ENCODE measurements at places on chromosomes 3 and 15.

GRCh38 chr3:106281221-106281620 is 412.4 kb upstream of the CBLB start:
- DNase-seq, result peak; percentile 74

- DNase-seq, result no peak
Measured at GRCh38 chr3:114706591-114707232, 412.9 kb downstream of the TIGIT start.

GRCh38 chr3:30114918-30115317 is 491.5 kb upstream of the TGFBR2 start:
- no peak for DNase-seq

GRCh38 chr15:58498821-58499580 is 67.2 kb downstream of the LIPC start:
- no peak for DNase-seq

- DNase-seq, result no peak
Measured at GRCh38 chr3:74393426-74393825, 221.0 kb downstream of the CNTN3 start.

- DNase-seq, result no peak
Measured at GRCh38 chr3:144375088-144375487, 403.5 kb downstream of the DIPK2A start.

DNA sequence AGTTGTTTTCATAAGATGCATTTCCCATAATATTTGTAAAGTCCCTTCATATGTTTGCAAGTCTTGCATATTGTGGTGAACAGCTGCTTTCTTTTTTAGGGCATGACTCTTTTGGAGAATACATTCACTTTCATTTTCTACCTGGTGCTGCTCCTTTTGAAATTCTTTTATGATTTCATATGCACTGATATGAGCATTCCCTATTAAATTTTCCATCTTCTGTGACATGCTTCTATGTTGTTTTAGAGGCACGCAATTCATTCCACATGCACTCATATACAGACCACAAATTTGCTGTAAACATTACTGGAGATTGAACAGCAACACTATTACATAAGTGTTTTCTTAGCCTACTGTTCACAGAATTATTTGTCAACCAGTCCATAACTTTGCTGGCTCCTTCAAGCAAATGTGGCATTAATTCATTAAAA is 92.8 kb upstream of the TNFSF10 start:
- no peak for DNase-seq

- no peak for DNase-seq
Measured at GRCh38 chr3:17025594-17026139, 140.9 kb downstream of the PLCL2 start.

DNA sequence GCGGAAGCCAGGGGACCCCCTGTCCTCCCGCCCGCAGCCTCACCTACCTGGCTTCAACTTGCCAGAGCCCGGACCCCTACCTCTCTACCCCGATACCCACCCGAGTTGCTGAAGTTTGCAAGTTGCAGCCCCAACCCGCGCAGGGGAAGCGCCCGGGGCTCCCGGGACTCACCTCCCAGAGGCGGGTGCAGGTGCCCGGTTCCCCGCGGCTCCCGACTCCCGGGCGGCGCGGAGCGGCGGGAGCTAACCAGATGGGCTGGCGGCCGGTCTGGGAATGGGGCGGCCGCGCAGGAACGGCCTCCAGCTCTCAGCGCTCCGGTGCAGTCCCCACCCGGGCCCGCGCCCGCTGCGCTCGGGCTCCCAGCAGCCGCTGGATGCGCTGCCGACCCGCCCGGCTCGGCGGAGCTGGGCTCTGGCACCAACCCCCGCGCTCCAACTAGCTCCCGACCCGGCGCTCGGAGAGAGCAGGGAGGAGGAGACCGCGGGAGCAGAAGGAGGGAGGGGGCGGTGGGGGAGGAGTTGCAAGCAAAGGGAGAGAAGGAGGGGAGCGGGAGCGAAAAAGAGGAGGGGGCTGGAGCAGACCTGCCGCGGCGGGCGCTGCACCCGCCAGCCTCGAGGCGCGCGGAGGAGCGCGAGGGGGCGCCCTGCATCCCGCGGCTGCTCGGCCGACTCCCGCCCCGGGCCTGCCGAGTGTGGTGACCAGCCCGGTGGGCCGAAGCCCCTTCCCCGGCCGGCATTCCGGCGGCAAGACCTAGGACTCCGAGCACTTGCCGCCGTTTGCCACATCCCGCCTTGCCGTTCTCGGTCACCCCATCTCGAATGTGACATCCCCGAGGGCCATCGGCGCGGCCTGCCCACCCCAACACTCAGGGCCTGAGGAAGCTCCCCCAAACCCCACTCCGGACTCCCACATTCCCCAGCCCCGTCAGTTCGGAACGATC is at the start of gene SEMA5B:
TSS of gene SEMA5B (minus strand) at position 472 of the 941 bp plus-strand sequence. CDS start 66,500 bp downstream, outside the sequence.
- peak; percentile 81 for DNase-seq

DNA sequence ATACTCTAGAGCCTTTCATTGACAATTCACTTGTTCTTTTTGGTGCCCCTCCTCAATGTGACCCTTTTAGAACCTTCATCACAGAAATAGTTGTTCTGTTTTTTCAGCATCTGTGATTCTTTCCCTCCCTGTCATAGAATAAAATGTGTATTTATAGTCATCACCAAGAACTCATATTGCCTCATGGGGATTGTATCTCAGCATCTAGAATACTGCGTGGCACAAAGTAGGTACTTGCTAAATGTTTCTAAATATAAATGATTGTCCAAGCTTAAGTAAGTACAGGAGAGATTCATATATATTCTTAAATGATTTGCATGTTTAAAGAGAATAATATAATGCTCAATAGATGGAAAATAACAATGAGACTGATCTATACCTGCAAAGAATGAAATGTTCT is 190.1 kb downstream of the FNDC3B start:
- no peak for DNase-seq

DNA sequence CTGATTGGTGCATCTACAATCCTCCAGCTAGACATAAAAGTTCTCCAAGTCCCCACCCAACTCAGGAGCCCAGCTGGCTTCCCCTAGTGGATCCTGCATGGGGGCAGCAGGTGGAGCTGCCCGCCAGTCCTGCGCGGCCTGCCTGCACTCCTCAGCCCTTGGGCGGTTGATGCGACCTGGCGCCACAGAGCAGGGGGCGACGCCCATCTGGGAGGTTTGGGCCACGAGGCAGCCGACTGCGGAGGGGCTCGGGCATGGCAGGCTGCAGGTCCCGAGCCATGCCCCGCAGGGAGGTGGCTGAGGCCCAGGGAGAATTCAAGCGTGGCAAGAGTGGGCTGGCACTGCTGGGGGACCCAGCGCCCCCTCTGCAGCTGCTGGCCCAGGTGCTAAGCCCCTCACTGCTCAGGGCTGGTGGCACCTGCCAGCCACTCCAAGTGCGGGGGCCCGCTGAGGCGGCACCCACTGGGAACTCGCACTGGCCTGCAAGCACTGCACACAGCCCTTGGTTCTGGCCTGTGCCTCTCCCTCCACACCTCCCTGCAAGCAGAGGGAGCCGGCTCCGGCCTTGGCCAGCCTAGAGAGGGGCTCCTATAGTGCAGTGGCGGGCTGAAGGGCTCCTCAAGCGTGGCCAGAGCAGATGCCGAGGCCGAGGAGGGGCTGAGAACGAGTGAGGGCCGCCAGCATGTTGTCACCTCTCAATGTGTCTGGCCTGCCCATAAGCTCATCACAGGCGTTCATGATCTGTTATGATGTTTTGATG is 30.1 kb downstream of the COL6A6 start:
- no peak for DNase-seq

DNA sequence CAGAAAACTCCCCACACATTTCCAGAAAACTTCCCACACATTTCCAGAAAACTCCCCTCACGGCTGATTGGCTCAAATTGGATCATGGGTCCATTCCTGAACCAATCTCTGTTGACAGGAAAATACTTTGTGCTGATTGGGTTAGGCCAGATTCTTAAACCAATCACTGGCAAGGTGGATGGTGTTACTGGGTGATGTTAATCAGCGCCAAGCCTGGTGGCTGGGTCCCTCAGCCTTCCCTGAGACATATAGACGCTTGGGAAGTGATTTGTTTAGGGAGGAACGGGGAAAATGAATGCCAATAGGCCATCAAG is 199.4 kb upstream of the UBE2E2 start:
- no peak for DNase-seq

- no peak for DNase-seq
Measured at GRCh38 chr15:55599439-55599838, 11.3 kb upstream of the PYGO1 start.

DNA sequence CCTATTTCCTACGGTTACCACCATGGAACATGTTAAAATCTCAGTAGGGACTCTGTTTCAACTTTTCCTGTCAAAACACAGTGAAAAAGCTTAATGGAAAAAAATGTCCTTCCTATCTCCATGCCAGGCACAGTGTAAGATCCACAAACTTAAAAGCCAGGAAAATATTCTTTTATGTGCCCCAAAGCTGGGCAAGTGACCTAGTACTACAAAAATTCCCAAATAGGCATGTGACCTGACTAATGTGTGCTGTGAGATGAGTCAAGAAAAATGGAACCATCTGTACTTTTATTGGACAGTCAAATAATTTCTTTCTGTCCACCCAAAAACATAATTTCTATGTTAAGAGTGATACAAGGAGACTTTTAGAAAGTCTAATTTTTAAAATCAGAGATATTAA is 406.0 kb downstream of the ZBTB20 start:
- DNase-seq, result no peak

- no peak for DNase-seq
Measured at GRCh38 chr3:116824208-116824607, 114.6 kb downstream of the TUSC7 start.

DNA sequence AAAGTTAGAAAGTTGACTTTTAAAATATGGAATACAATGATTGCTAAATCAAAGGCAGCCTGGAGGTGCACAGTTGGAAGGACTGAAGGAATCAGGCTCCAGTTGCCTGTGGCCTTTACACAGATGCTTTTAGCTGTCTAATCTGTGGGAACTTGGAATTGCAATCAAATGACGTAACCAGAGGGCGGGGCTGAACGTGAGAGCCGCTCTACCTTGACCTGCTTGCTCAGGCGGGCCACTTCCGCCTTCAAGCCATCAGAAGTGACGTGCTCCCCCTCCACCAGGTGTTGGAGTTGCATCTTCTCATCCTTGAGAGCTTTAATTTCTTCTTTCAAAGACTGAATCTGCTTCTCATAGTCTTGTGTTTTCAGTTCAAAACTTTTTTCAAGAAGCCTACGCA is 37.7 kb upstream of the GNB5 start:
- DNase-seq, result no peak

- no peak for DNase-seq
Measured at GRCh38 chr3:136105044-136105443, 91.1 kb downstream of the MSL2 start.

DNA sequence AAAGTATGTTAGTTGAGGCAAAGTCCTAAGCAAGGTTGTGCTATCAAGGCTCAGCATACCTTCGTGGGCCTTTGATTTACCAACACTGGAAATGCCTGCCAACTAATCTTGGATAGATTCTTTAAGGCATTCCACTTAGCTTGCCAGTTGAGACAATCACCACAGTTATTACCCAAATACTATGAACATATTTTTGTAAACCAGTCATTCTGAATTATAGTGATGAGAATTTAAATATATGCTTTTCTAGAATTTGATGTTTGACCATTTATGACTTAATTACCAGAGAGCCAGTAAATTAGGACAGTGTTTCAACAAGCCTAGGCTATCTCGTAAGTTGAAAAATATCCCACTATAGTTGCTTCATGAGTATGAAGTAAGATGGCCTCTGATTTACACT is 15.5 kb downstream of the TRIM59 start:
- DNase-seq, result no peak

DNA sequence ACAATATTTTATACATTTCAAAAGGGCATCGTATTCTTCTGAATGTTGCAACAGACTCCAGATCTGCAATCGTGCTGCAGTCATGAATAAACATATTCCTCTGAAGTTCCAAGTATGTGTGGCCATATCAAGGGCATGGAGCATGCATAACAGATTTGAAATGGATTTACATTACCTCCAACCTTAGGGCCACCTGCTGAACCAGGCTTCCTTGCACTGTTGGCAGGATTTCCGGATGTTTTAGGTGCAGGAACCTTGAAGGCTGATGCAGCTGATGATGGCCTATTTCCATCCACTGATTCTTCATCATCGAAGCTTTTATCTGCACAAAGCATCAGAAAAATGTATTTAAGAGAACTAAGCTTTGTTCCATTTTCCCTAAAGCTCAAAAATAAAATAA is 73.5 kb downstream of the CLASP2 start:
- no peak for DNase-seq

- DNase-seq, result peak; percentile 86
Measured at GRCh38 chr3:194082743-194083636, 53.0 kb upstream of the HES1 start.

- DNase-seq, result no peak
Measured at GRCh38 chr3:4736284-4736861, 242.9 kb upstream of the BHLHE40 start.

- DNase-seq, result no peak
Measured at GRCh38 chr3:194355379-194355778, 4.3 kb upstream of the CPN2 start.

DNA sequence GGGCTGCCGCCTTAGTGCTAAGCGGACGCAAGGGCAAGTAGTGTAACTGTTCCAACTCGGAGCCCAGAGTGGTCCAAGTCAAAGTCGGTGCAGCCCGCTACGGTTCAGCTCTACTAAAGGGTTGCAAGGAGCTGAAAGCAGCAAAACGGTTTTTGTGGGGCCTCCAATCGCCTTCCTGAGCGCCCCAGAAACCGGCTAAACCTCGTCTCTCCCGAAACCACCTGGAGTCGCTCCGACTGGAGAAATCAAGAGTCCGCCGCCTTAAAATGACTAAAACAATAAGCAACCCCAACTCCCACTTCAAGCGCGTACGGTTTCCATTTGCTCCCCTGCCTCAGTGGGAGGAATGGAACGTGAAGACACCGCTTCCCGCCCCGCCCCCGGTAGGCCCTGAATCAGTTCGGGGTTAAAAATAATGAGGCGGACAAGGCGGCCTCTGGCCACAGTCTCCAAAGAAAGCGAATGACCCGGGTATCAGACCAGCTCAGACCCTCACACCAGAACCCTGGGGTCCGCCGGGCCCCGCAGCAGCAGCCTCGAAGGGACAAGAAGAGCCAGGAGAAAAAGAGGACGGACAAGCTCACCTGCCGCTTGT is 401 bp downstream of the SEC11A start:
- DNase-seq, result no peak

GRCh38 chr3:14358426-14359211 is 43.8 kb upstream of the SLC6A6 start:
- DNase-seq, result peak; percentile 55

DNA sequence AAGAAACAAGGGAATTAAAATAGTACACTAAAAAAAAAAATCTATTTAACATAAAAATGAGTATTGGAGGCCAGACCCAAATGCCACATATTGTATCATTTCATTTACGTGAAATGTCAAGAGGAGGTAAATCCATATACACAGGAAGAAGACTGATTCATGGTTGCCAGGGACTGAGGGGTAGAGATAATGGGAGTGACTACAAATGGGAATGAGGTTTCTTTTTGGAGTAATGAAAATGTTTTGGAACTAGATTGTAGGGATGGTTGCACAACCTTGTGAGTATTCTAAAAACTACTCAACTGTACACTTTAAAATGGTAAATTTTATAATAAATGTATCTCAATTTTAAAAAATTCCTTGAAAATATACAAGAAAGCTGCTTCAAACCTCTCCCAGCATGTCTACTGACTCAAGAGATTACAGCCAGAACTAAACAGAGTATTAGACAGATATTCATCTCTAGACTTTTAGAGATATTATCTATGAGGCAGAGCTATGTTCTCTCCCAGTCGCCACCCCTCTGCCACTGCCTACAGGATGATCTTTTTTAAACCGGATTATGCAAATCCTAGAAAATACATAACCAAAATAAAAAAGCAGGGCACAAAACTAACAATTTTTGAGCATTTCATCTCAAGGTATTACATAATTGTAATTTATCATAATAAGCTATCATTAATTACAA is 6.2 kb downstream of the HLTF start:
- no peak for DNase-seq
